Left ventricle myocardium inferior (tissue), 1 donor: ENCODE measurements at places on chromosomes 12 and 14. TPM values are rescaled to one million over a fixed set of nuclear protein-coding genes. Genes with fewer than 3 reads are reported as not detected.

Gene ENTPD5
- total RNA-seq: 6.3 TPM

DNA sequence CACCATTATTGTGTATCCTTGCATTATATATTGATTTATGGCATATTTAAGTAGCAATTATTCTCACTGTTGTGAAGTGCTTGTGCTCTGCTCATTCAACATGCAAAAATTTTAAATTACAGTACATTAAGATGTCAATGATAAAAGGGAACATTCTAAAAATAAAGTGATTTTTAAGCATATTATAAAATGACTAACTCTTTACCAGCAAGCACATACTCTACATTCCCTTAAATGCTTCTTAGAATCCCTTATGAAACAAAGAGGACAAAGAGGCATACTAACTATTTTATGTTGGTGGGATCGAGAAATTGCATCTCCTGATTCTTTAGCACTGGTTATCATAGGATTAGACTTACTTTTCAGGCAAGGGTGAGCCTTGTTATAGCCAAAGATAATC, 46.6 kb upstream of the ZDHHC17 start:
- H3K27ac ChIP-seq: no peak overlapping the region
- peaks cover 6% of the 10 kb centered on the region for H3K4me1 ChIP-seq
- no peak overlapping the region for H3K4me3 ChIP-seq
- no peaks in the 10 kb centered on the region for H3K36me3 ChIP-seq
- DNase-seq: no peak

GRCh38 chr12:103956509-103957027, 9.1 kb upstream of the TDG start:
- no peak for DNase-seq
- no peaks in the 10 kb centered on the region for H3K27me3 ChIP-seq
- H3K4me1 ChIP-seq: peaks cover 45% of the 10 kb centered on the region
- peak overlapping the region; percentile 84 for H3K4me3 ChIP-seq

- H3K27ac ChIP-seq: no peak overlapping the region
- peaks cover 22% of the 10 kb centered on the region for H3K36me3 ChIP-seq
- H3K4me1 ChIP-seq: peaks cover 23% of the 10 kb centered on the region
- H3K27me3 ChIP-seq: no peaks in the 10 kb centered on the region
These were observed 10.1 kb upstream of the CEBPE start for GRCh38 chr14:23128969-23129758.

Gene KRAS
- 10.8 TPM for total RNA-seq

GRCh38 chr12:124466216-124467128, 100.9 kb downstream of the NCOR2 start:
- H3K4me1 ChIP-seq: peaks cover 26% of the 10 kb centered on the region
- H3K27ac ChIP-seq: peak overlapping the region; percentile 67
- peaks cover 53% of the 10 kb centered on the region for H3K36me3 ChIP-seq
- H3K27me3 ChIP-seq: no peaks in the 10 kb centered on the region

GRCh38 chr14:68217791-68218340, 398.3 kb downstream of the RAD51B start:
- no peak overlapping the region for H3K4me3 ChIP-seq
- no peak for DNase-seq
- peaks cover 18% of the 10 kb centered on the region for H3K4me1 ChIP-seq
- H3K27ac ChIP-seq: no peak overlapping the region

- H3K27me3 ChIP-seq: no peaks in the 10 kb centered on the region
- DNase-seq: no peak
- no peak overlapping the region for H3K4me3 ChIP-seq
- H3K4me1 ChIP-seq: no peaks in the 10 kb centered on the region
- H3K36me3 ChIP-seq: peaks cover 16% of the 10 kb centered on the region
These were observed 39.1 kb downstream of the ADCK1 start for GRCh38 chr14:77838831-77839511.

DNA sequence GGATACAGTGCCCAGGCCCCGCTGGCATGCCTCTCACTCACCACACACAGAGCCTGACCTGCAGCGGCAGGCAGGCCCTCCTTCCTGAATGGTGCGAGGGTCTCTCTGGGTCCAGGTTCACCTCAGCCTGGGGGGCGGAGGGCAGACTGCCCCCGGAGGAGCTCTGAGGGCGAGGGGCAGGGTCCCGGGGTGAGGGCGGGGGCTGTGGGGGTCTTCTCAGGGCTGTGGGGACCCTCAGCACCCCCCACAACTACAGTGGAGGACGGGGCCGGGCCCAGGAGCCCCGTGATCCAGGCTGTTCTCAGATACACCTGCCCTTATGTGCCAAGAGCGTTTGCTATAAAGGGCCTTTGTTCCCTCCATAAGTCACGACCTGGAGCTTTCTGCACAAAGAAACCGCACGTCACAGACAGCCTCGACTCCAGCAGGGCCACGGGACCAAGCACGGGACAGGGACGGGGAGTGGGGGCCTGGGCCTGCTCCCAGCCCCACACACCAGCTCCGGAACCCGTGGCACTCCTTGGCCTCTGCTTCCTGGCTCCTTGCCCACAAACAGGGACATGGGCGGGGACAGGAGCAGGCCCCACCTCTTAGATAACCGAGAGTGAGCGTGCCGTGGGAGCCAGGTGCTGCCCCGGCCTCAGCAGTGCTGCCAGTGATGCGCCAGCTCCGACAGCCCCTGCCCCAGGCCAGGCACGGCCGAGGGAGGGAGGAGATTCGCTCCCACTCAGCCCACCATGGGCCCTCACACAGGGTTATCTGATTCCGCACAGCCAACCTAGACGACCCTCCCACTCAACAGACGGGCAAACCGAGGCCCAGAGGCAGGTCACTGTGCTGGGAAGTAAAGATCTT, 101.9 kb downstream of the RFLNA start:
- H3K4me3 ChIP-seq: no peak overlapping the region
- DNase-seq: peak; percentile 79
- peaks cover 53% of the 10 kb centered on the region for H3K36me3 ChIP-seq
- peak overlapping the region; percentile 98 for H3K27ac ChIP-seq
- H3K4me1 ChIP-seq: peaks cover 88% of the 10 kb centered on the region

- peaks cover 22% of the 10 kb centered on the region for H3K27me3 ChIP-seq
- peaks cover 4% of the 10 kb centered on the region for H3K4me1 ChIP-seq
- no peak overlapping the region for H3K27ac ChIP-seq
- no peaks in the 10 kb centered on the region for H3K36me3 ChIP-seq
These were observed 4.9 kb downstream of the SLC6A13 start for GRCh38 chr12:257521-258321.

Gene PMCH
- total RNA-seq: not detected

Gene CFAP251
- total RNA-seq: 0.91 TPM

- DNase-seq: no peak
- H3K27me3 ChIP-seq: no peaks in the 10 kb centered on the region
- H3K27ac ChIP-seq: no peak overlapping the region
- no peaks in the 10 kb centered on the region for H3K4me1 ChIP-seq
These were observed 293.3 kb downstream of the PPFIA2 start for GRCh38 chr12:81465876-81466275.

- no peak overlapping the region for H3K27ac ChIP-seq
- H3K36me3 ChIP-seq: no peaks in the 10 kb centered on the region
- no peak for DNase-seq
- H3K27me3 ChIP-seq: no peaks in the 10 kb centered on the region
These were observed 107.3 kb downstream of the PIK3C2G start for GRCh38 chr12:18368594-18368993.

Gene BEGAIN
- total RNA-seq: 1.9 TPM

- DNase-seq: no peak
- no peak overlapping the region for H3K4me3 ChIP-seq
- no peak overlapping the region for H3K27ac ChIP-seq
- no peaks in the 10 kb centered on the region for H3K36me3 ChIP-seq
- H3K4me1 ChIP-seq: no peaks in the 10 kb centered on the region
- H3K27me3 ChIP-seq: no peaks in the 10 kb centered on the region
These were observed 80.5 kb upstream of the PCED1B start for GRCh38 chr12:46998811-46999368.

Gene RAD9B
- total RNA-seq: 0.63 TPM

DNA sequence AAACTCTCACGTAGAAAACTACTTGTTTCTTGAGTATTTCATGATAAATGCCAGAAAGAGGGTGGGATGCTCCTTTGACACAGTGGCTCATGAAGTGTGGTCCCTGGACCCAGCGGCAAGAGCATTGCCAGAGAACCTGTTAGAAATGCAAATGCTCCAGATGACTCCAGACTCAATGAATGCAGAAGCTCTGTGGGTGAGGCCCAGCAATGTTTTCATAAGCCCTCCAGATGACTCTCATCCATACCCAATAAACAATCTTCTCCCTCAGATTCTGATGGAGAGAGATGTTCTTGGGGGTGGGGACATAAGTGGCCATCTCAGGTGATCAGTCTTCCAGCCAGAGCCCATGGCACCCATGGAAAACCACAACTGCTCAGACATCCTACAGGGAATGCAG, 88.9 kb downstream of the SMOC1 start:
- no peak overlapping the region for H3K27ac ChIP-seq
- no peak for DNase-seq
- H3K36me3 ChIP-seq: no peaks in the 10 kb centered on the region
- peaks cover 32% of the 10 kb centered on the region for H3K27me3 ChIP-seq

DNA sequence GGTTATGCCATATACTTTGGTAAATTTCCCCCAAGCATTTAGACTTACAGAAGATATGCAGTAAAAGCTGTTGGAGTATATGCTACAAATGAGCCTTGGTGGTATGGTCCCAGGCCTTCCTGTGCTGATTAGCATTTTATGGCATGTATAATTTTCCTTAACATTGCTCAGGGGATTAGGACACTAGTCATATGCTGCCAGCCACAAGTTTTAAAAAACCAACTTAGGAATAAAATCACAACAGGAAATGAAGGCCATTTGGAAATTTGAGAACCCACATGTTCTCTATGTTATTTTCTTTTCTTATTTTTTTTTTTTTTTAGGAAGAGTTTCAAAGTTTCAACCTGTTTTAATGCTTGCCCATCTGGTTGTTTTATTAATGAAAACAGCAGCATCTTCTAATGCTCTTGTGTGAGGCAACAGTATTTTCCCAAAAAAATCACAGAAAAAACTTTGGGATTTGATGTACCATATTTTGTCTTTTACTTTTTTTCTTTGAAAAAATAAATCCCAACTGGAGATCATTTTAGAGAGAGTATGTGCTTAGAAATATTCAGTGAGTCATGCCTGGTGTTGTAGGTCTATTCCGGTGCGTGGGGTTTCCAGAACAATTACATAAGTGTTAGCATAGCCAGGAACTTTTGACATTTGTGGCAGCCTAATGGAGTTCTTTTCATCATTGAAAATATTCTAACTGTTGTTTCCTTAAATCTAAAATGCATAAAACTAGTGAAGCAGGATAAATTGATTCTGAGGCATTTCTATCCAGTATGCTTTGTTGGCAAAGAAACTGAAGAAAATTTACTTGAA, 21.7 kb upstream of the DUSP6 start:
- no peak for DNase-seq
- no peaks in the 10 kb centered on the region for H3K36me3 ChIP-seq
- H3K27me3 ChIP-seq: no peaks in the 10 kb centered on the region
- no peak overlapping the region for H3K4me3 ChIP-seq
- peak overlapping the region; percentile 70 for H3K27ac ChIP-seq
- H3K4me1 ChIP-seq: peaks cover 31% of the 10 kb centered on the region

DNA sequence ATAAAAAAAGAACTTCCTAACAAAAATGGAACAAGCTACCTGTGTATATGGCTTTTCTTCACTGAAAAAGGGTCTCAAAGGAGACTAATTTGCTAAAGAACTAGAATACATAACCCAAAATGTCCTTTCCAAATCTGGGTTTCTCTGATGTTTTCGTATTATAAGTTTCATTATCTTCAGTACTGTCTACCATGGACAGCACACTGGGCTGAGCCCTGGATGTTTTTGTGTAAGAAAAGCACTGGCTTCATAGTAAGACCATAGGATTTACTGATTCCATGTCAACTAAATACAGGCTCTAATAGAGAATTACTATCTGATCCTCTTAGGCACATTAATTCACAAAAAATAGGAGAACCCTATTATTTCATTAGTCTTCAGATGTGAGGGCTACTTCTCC, 94.3 kb upstream of the GPHB5 start:
- no peak for DNase-seq
- no peak overlapping the region for H3K4me3 ChIP-seq
- H3K27ac ChIP-seq: no peak overlapping the region
- peaks cover 6% of the 10 kb centered on the region for H3K36me3 ChIP-seq
- no peaks in the 10 kb centered on the region for H3K4me1 ChIP-seq

Gene KCNH3
- 0.41 TPM for total RNA-seq

Gene ADGRD1
- total RNA-seq: 99.5 TPM

Gene NGB
- not detected for total RNA-seq

Gene AVPR1A
- total RNA-seq: 1.3 TPM

- H3K27me3 ChIP-seq: no peaks in the 10 kb centered on the region
- peaks cover 11% of the 10 kb centered on the region for H3K4me1 ChIP-seq
- no peaks in the 10 kb centered on the region for H3K36me3 ChIP-seq
These were observed 83.8 kb upstream of the METAP2 start for GRCh38 chr12:95390192-95390591.

Gene GARIN6
- total RNA-seq: not detected

Gene CCDC92
- total RNA-seq: 57.2 TPM

DNA sequence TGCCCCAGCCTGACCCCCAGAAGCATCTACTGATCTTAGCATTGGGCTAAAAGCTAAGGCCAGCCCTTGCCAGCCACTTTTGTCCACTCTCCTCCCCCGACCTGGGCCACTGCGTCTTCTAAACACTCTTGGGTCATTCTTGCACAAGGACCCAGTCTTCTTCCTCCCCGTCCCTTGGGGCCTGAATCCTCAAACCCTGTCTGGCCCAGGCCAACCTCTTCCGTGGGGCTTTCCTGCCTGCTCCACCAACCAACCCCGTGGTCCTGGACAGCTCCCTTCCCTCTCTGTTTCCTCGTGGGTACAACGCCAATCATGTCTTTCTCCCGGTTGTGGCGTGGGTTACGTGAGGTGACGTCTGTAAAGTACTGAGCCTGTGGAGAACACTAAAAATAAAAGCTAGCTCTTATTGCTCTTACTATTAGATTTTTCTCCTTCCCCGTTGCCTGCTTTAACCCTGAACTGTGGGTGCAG, 21.5 kb downstream of the FAM222A start:
- H3K4me1 ChIP-seq: peaks cover 35% of the 10 kb centered on the region
- no peak overlapping the region for H3K4me3 ChIP-seq
- H3K27me3 ChIP-seq: no peaks in the 10 kb centered on the region
- peak; percentile 2 for DNase-seq

DNA sequence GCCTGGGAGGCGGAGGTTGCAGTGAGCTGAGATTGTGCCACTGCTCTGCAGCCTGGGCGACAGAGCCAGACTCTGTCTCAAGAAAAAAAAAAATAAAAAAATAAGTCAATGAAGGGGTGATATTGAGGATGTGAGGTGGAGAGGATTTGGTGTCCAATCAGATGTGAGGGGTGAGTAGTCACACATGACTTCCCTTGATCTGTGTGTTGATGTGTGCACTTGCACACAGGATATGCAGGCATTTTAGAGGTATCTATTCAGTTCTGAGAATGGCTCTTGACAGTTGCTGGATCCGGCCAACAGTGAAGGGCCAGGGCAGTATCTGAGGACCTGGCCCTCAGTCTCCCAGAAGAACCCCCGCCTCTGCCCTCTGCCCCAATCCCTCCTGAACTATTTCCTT, 7.8 kb upstream of the SP7 start:
- H3K36me3 ChIP-seq: no peaks in the 10 kb centered on the region
- peak overlapping the region; percentile 92 for H3K4me3 ChIP-seq
- DNase-seq: no peak
- H3K27ac ChIP-seq: peak overlapping the region; percentile 93
- peaks cover 22% of the 10 kb centered on the region for H3K4me1 ChIP-seq

Gene CMA1
- total RNA-seq: 0.66 TPM

GRCh38 chr14:91380610-91381371, 36.8 kb downstream of the CCDC88C start:
- H3K4me3 ChIP-seq: no peak overlapping the region
- H3K4me1 ChIP-seq: peaks cover 40% of the 10 kb centered on the region
- peaks cover 37% of the 10 kb centered on the region for H3K27me3 ChIP-seq
- no peaks in the 10 kb centered on the region for H3K36me3 ChIP-seq
- H3K27ac ChIP-seq: no peak overlapping the region
- DNase-seq: peak; percentile 36

Gene TAS2R8
- not detected for total RNA-seq

Gene PLEKHD1
- 0.14 TPM for total RNA-seq

GRCh38 chr14:102848830-102849525, 71.7 kb downstream of the TRAF3 start:
- H3K36me3 ChIP-seq: no peaks in the 10 kb centered on the region
- no peaks in the 10 kb centered on the region for H3K27me3 ChIP-seq
- H3K4me3 ChIP-seq: no peak overlapping the region

Gene DEPDC4
- 0.47 TPM for total RNA-seq

Gene MCRS1
- 97.9 TPM for total RNA-seq
